Posterior vena cava (tissue), 2 donors: ENCODE measurements at places on chromosomes 6 and 20.

DNA sequence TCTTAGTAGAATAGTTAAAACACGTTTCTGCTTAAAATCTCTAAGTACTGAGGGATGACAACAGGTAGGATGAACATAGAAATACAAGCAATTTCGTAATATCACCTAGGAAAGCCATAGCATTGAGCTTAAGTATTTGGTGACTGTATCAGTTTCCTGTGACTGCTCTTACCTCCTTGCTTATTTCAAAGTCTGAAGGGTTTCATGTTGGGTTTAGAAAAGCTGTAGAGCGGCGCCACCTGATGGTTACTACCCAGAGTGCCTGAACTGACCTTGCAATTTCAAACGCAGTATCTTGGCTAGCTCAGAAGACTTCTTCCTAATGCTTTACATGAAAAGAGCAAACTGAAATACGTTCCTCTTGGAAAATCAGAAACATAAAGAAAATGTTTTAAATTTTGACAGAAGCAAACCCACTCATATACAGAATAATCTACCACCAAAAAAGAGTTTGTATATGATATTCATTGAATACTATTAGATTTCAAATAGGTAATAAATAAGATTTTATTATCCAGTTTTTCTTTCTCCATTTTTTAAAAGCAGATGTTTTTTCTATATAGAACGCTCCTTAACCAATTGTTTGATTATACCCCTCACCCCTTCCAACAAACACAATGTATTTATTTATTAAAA, 82.3 kb upstream of the RIPOR2 start:
- peak; percentile 88 for DNase-seq

GRCh38 chr6:4661391-4661790, 114.8 kb upstream of the CDYL start:
- no peak for DNase-seq

GRCh38 chr6:152063170-152063921, 255.9 kb downstream of the ESR1 start:
- DNase-seq = no peak

DNA sequence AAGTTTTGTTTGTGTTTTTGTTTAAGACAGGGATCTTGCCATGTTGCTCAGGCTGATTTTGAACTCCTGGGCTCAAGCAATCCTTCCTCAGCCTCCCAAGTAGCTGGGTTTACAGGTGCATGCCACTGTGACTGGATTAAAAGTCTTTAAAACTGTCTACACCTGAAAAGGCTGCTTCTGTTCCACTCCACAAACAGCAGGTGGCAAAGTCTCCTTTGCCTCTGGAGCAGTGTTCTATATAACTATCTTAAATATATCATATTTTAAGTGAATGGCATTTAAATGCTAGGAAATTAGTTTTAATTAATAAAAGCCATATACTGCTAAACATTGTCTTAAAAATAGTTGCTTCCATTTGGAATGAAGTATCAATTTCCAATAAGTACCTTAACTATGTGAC, 89.2 kb upstream of the BCLAF1 start:
- no peak for DNase-seq

DNA sequence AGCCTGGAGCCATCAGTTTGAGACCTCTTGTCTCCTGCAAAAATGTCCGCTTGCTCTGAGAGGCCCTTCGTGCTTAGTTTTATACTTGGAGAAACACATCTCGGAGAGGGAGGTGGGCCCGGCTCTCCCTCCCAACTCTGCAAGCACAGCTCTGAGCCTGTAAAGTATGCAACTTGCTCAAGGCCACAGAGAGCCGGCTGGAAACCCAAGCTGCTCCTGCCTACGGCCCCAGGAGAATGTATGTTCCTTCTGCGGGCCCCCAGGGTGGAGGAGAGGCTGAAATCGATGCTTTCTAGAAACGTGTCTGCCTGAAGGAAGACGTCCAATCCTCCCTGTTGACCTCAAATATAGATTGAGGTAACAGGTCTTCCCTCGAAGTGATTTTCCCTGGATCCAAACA, 205.4 kb downstream of the PREX1 start:
- peak; percentile 62 for DNase-seq

GRCh38 chr6:7058250-7058923, 49.4 kb upstream of the RREB1 start:
- DNase-seq = no peak

DNA sequence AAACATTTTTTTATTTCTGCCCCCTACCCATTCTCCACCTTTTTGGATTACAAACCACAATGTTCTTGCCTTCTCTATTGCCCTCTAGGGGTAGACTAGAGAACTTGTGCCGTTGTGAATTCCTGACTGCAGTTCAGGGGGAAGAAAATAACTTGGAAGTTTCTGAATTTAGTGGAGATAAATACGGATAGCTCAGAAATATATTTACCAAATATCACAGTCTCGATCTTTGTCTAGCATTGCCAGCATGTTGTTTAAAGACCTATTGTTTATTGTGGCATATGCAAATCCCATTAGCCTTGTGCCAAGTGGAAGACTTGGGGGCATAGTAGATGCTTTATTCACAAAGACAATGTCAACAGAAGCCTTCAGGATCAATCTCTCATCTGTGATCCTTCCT, 154.1 kb upstream of the MMS22L start:
- DNase-seq = no peak

GRCh38 chr6:15058200-15059061, 187.4 kb upstream of the JARID2 start:
- no peak for DNase-seq
